ENCODE measurements at places on chromosomes 16 and 17.
A peak's percentile ranks its signal among the peaks of the same experiment; 100 is the strongest.

DNA sequence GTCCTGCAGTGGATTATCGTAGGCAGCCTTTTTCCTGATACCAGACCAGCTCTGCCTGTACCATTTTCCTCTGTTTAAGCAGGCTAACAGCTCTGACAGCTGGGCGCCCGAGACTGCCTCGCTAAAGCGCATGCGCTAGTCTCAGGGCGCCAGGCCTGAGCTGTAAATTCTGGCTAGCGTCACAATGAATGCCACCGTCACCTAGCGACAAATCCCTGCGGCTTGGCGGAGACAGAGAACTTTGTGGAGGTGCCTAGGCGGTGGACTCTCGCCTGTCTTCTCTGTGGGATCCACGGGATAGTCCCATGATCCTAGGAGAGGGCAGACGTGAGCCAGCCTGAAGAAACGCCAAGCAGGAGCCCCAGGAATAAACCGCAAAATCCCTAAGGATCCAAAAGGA, 573.9 kb downstream of the KCNJ18 start:
- no peak for DNase-seq

GRCh38 chr17:56292578-56292977, 139.3 kb downstream of the ANKFN1 start:
- DNase-seq: no peak

DNA sequence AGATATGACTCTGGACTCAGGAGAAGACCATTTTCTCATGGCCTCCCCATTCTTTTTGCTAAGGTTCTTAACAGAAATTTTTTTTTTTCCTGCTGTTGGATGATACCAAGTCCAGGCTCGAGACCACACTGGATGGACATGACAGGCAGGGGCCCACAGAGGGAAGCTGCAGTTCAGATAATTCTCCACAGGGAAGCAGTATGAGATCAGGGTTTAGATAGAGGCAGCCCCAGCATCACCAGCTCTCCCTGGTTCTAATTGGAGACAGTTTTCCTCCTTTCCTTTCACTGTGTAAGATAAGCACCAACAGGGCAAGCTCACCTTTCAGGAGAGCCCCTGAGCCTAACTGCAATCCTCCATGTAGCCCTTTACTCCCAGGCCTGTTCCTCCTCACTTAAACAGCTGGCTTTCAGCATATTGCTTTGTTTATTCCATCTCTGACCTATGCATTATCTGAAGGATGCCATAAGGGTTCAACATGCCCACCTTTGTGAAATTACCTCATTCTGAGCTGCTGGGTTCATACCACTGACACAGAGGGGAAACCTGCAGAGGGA, 108.1 kb downstream of the SNX11 start:
- DNase-seq: peak; percentile 42

- no peak for DNase-seq
These were observed 89.3 kb upstream of the ZNF750 start for GRCh38 chr17:82929011-82929622.

DNA sequence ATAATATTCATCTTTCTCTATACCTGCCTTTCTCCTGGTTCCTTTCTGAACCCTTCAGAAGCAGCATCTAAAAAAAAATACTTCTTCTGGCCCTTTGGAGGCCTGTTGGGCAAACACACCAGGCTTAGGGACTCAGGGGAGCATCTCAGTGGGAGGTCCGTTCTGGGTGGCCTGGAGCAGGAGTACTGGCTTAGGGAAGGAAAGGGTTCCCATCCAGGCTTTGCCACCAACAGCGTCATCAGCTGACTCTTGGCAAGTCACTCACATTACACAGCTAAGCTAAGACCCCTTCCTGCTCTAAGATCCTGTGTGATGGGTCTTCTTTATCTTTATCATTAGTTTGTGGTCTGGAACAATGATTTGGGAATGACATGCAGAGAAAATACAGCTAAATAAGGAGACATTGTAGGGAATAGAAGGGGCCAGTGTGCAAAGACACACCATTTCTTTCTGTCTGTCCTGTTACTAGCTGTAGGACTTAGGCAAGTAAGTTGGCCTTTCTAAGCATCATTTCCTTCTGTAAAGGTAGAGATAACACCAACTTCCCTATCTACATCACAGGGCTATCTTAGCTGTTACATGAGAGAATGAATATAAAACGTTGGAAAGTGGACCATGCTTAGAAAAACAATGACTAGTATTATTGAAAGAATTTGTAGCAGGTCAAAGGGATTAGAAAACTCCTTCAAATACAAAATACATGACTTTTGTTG, 9.9 kb downstream of the PCTP start:
- DNase-seq: no peak

DNA sequence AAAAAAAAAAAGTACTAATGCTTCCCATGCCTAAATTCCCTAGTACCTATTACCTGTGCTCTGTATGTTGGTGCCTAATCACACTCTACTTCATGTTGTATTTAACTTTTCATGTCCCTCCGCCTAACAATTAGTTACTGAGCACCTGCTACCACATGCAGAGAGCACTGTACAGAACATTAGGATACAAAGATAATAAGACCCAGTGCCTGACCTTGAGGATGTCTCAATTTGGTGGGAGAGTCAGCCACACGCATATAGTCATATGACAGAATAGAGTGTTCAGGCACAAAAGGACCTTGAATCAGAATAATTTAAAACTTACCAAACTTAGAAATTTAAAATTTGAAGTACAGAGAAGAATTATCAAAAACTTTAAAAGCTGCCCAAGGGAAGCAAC, 42.1 kb downstream of the USP31 start:
- no peak for DNase-seq

GRCh38 chr17:80857756-80858171, 133.9 kb upstream of the CHMP6 start:
- DNase-seq: no peak

DNA sequence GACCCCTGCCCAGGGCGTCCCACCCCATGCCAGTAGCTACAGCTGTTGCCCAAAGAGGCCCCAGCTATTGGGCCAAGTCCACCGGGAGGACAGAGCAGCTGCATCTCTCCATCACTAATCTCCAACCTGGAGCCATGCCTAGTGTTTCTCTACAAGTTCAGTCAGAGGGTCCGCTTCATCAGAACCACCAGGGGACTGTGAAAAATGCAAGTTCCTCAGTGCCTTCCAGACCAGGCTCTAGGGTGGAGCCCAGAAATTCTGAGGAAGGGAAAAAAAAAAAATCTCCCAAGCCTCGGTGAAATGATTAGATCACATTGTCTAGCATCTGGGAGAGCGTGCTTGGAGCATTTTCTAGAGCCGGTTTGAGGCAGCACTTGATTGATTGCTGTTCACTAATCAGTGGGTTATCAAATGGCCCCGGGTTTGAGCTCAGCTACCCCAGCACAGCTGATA, 22.4 kb upstream of the HERPUD1 start:
- DNase-seq: no peak

GRCh38 chr17:65750631-65751115, 189.2 kb upstream of the AXIN2 start:
- peak; percentile 55 for DNase-seq

GRCh38 chr16:67931712-67932461, at the start of gene CTRL:
Gene CTRL (minus strand): TSS chr16:67931862. CDS start chr16:67931852, 10 bp downstream.
- DNase-seq: no peak

DNA sequence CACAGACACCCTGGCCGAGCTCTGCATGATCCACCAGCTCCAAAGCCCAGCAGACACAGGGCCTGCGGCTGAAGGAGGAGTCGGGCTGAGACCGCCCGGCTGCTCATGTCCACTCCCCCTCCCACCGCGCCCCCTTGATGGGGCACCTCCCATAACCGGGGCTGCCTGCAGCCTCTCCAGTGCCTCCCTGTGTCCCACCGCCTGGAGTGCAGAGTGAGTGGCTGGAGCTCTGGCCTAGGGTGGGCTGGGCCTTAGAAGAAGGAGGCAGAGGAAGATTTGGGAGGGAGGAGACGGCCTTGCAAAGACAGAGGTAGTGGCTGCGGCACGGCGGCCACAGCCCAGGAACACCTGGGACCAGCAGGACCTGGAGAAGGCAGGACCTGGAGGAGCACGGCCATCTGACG, 4.0 kb downstream of the CBFA2T3 start:
- no peak for DNase-seq

DNA sequence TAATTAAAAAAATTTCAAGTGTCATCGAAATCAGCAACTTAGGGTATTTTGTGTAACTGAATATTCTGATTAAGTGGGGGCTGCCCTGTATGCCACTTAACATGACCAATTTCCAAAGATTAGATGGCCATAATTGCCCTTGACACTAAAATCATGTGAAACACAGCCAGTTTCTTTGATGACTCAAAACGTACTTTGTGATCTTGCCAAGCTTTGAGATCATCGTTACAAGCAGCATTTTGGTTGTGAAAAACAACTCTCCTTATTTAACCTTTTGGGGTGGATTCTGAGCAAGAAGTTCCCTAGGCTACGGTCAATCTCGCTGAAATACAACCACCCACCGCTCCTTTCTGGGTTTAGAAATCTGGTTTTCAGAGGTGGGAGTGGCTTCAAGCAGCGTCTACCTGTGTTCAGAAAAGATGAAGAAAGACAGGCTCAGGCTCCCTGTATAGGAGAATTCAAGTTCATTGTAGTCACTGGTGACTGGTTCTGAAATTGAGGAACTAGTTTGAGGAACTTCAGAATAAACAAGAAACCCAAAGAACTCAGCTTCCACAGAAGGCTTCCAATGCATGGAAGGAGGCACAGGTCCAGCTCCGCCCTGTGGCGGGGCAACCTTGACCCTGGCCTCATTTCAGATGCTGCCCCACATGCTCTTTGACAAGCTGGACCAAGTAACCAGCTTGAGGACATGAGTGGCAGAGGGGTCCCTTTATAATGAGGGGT, 9.4 kb downstream of the MAP3K14 start:
- DNase-seq: no peak

DNA sequence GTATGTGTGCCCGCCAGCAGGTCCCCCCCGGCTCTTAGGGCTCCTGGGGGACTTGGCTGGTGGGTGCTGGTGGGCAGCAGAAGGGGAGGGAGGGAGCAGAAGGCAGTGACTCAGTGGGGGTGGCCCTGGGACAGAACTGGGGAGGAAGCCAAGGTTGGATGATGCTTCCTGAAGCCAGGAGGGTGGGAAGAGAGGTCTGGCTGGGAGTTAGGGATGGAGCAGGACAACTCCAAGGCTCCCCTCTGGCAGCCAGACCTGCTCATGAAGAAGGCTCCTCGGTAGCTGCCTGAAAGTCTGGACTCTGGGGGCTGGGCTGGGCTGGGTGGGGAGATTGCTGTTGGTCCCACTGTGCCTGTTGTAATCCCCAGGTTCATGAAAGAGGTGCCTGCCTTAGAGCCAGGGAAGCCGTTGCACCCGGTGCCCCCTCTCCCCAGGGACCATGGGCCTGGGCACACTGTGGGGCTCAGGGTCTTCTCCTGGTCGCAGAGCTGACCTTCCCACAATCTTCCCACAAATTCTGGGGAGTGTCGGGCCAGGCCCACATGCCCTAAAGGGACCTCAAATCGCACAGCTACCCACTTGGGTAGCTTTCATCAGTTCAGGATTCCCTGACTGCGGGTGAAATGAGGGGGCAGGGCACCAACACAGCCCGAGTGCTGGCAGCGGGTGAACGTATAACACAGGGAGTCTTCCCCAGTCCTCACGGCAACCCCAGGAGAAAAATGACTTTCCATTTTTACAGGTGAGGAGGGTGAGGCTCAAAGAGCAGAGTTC, 1.1 kb upstream of the PLEKHG4 start:
- no peak for DNase-seq

- no peak for DNase-seq
These were observed 63.3 kb downstream of the PECAM1 start for GRCh38 chr17:64327201-64327930.

DNA sequence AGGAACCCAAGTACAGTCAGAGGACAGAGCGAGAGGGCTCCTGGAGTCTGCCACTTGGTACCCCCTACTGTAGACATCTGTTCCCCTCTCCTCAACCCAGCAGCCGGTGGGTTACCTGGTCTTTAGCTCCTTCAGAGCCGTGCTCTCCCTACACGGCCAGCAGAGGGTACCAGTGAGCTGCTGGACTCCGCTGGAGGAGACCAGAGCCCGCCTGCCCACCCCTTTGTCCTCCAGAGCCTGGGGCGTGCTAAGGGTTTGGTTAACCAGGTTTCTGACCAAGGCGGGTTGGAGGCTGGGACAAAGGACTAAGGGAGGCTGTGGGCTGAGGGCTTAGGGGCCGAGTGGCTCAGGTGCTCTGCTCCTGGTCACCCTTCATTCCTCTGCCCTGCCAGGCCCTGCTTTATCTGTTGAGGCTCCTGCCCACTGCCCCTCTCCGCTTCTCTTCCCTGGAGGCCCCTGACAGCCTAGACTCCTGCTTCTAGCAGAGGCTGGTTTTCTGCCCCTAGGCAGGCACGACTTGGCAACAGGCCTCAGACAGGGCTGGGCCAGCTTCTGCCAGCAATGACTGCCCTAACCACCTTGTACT, 2.7 kb upstream of the HSD11B2 start:
- DNase-seq: peak; percentile 73

- no peak for DNase-seq
These were observed 3.0 kb downstream of the KRT31 start for GRCh38 chr17:41394254-41394996.

DNA sequence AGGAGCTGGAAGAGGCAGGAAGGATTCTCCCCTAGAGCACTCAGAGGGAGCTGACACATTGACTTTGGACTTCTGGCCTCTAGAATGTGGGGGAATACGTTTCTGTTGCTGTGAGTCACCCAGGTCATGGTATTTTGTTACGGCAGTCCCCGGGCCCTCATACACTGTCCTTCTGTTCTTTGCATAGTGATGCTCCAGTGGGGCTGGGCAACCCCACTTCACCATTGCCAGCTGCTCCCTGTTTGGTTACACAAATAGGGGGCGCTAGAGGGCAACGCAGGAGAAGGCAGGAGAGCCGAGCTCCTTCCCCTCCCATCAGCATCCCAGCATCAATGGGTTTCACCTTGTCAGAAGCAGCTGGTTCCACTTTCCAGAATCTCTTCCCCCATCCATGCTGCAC, 257.7 kb upstream of the FOXF1 start:
- DNase-seq: no peak

GRCh38 chr17:41483991-41484826, 3.3 kb upstream of the KRT35 start:
- DNase-seq: peak; percentile 32

GRCh38 chr16:24364596-24364995, 108.5 kb downstream of the CACNG3 start:
- DNase-seq: no peak

GRCh38 chr16:10338426-10338825, 47.4 kb upstream of the ATF7IP2 start:
- no peak for DNase-seq

DNA sequence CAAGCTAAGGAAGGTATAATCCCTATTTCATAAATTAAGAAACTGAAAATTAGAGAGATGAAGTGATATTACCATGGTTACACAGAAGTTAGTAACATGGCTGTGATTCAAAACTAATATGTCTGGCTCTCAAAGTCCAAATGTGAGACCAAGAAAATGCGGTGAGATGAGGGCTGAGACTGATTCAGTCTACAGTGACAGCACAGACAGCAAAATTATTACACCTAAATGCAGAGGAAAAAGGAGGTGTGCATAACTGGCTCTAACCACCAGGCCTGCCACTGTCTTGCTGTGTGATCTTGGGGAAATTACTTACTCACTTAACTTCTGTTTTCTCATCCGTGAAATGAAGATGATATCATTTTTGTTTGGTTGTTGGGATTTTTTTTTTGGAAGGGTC, 270.0 kb upstream of the SOX9 start:
- no peak for DNase-seq

GRCh38 chr16:57756424-57757325, 21.1 kb downstream of the KATNB1 start:
- no peak for DNase-seq

- DNase-seq: no peak
These were observed 85.2 kb downstream of the C16orf78 start for GRCh38 chr16:49458656-49459445.

- no peak for DNase-seq
These were observed 791 bp upstream of the SUPT4H1 start for GRCh38 chr17:58352596-58353388.

- DNase-seq: no peak
These were observed 968 bp upstream of the PRKAR1A start for GRCh38 chr17:68511254-68511670.
